Sigmoid colon (tissue), 7 donors: ENCODE measurements at places on chromosomes 12 and 14. TPM values are rescaled to one million over a fixed set of nuclear protein-coding genes. Genes with fewer than 3 reads are reported as not detected.

Gene PROX2
- not detected for total RNA-seq

Gene DENND5B
- total RNA-seq: 22.1 TPM

Gene TAS2R7
- not detected for total RNA-seq

Gene TSHR
- not detected for total RNA-seq

Gene KRT3
- not detected for total RNA-seq

Gene LRIG3
- total RNA-seq: 186 TPM

Gene SLC2A14
- total RNA-seq: not detected

Gene SSPN
- total RNA-seq: 52.4 TPM

Gene SOX5
- total RNA-seq: 16.3 TPM

DNA sequence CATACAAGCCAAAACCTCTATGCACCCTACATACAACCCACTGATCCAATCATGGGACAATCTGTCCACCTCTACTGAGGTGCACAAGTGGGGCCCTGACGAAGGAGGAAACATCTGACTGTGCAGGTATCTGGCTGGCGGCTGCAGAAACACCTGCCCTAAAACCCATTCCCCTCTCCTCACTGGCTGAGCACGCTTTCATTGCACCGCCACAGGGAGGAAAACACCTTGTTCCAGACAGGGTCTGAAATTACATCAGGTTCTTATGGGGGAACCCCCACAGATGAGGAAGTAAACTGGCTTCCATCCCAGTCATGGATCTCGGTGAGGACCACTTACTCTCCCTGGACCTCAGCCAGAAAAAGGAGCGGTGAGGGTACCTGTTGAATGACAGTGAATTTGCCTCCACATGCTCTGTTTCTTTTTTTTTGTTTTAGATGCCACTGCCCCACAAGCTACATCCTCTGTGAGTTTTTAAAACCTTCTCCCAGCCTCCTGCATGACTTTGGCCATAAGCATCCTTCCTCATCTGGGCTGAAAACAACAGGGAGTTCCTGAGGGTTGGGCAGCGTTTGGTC is 23.8 kb upstream of the DGLUCY start:
- H3K4me3 ChIP-seq: no peak overlapping the region

DNA sequence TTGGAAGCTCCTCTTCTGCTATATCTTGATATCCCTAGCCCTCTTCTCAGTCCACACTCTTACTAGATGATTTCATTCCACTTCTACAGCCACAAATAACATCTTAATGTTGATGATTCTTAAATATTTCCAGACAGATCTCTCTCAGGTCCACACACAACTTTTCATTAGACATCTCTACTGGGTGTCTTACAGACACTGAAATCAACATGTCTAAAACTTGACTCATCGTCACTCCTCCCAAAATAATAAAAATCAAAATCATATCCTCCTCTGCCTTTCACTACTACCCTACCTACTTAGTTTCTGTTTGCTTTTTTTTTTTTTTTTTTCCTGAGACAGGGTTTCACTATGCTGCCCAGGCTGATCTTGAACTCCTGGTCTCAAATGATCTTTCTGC is 11.9 kb downstream of the PRDM4 start:
- no peak overlapping the region for H3K4me3 ChIP-seq
- peaks cover 3% of the 10 kb centered on the region for H3K4me1 ChIP-seq
- peaks cover 46% of the 10 kb centered on the region for H3K36me3 ChIP-seq
- no peaks in the 10 kb centered on the region for H3K27me3 ChIP-seq
- no peak for DNase-seq
- no peak overlapping the region for H3K27ac ChIP-seq

- H3K27ac ChIP-seq: no peak overlapping the region
- no peaks in the 10 kb centered on the region for H3K27me3 ChIP-seq
- peaks cover 15% of the 10 kb centered on the region for H3K36me3 ChIP-seq
- no peak overlapping the region for H3K4me3 ChIP-seq
Measured at GRCh38 chr12:120739821-120740613, 14.4 kb downstream of the ACADS start.

- H3K4me1 ChIP-seq: no peaks in the 10 kb centered on the region
- no peaks in the 10 kb centered on the region for H3K36me3 ChIP-seq
- no peaks in the 10 kb centered on the region for H3K27me3 ChIP-seq
- no peak overlapping the region for H3K4me3 ChIP-seq
- DNase-seq: no peak
Measured at GRCh38 chr12:52130711-52131110, 51.2 kb downstream of the SMIM41 start.

GRCh38 chr12:26396402-26396801 is 201.0 kb downstream of the SSPN start:
- H3K27me3 ChIP-seq: no peaks in the 10 kb centered on the region
- H3K4me3 ChIP-seq: no peak overlapping the region
- DNase-seq: no peak
- no peaks in the 10 kb centered on the region for H3K4me1 ChIP-seq
- H3K27ac ChIP-seq: no peak overlapping the region

DNA sequence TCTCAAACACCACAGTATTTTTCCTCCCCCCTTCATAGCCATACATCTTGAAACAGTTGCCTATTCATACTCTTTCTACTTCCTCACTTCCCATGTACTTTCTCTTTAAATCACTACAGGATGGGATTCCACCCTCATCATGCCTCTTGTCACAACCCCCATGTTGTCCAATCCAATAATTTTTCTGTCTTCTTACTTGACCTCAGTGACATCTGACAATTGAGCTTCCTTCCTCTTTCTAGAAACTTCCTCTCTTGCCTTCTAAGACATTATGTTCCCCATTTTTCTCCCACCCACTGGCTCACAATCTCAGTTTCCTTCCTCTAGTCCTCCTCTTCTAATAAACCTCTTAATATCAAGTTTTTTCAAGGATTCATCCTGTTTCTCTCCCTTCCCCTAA is 5.3 kb downstream of the C2CD5 start:
- DNase-seq: no peak
- H3K36me3 ChIP-seq: no peaks in the 10 kb centered on the region
- peak overlapping the region; percentile 17 for H3K27ac ChIP-seq
- no peaks in the 10 kb centered on the region for H3K27me3 ChIP-seq
- H3K4me3 ChIP-seq: no peak overlapping the region
- peaks cover 43% of the 10 kb centered on the region for H3K4me1 ChIP-seq

GRCh38 chr12:32611986-32612385 is 67.1 kb upstream of the DNM1L start:
- no peaks in the 10 kb centered on the region for H3K4me1 ChIP-seq
- no peak overlapping the region for H3K4me3 ChIP-seq
- H3K27me3 ChIP-seq: no peaks in the 10 kb centered on the region
- H3K36me3 ChIP-seq: no peaks in the 10 kb centered on the region

DNA sequence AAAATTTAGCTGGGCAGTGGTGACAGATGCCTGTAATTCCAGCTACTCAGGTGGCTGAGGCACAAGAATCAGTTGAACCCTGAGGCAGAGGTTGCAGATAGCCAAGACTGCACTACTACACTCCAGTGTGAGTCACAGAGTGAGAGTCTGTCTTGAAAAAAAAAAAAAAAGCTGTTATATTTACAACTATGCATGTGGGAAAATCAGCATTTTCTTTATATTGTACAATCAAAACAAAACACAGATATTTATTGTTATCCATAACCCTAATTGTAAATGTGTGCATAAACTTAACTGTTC is 12.5 kb downstream of the C1R start:
- peaks cover 19% of the 10 kb centered on the region for H3K4me1 ChIP-seq
- H3K27me3 ChIP-seq: no peaks in the 10 kb centered on the region
- peak overlapping the region; percentile 85 for H3K27ac ChIP-seq
- DNase-seq: no peak

- no peaks in the 10 kb centered on the region for H3K36me3 ChIP-seq
- H3K4me3 ChIP-seq: no peak overlapping the region
- H3K27ac ChIP-seq: no peak overlapping the region
- H3K4me1 ChIP-seq: no peaks in the 10 kb centered on the region
- H3K27me3 ChIP-seq: no peaks in the 10 kb centered on the region
Measured at GRCh38 chr12:66061557-66062289, 68.8 kb downstream of the LLPH start.

DNA sequence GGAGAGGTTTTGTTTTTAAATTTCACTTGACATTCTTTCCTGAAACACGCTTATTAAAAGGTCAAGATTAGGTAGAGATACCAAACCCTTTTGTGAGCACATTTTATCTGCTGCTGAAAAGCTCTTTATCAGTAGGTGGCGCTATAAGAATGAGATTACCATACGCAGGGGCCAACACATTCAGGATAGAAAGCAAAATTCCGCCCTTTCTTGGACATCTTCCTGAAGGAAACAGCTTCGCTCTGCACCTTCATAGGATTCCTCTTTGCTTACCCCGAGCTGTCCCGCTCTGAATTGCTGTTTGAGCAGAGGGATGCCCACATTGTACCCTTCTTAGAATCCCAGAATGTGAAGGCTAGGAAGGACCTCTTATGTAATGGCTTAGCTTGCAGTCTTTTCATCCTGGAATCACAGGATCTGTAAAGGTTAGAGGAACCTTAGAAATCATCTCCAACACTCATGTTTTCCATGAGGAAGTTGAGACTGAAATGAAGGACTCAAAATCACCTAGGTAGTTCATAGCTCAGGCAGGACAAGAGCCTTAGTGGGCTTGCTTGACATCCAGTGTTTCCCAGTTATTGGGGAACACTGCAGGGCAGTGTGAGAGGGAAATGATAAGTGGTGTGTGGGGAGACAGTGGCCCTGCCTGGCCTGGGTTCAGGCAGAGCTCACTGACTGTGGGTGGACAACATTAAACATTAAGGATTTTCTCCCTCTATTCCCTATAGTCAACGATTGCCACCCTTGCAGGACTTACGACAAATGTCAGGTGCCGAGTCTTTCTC is 38.7 kb upstream of the CRY1 start:
- H3K36me3 ChIP-seq: no peaks in the 10 kb centered on the region
- H3K4me3 ChIP-seq: no peak overlapping the region
- H3K4me1 ChIP-seq: no peaks in the 10 kb centered on the region
- no peaks in the 10 kb centered on the region for H3K27me3 ChIP-seq
- DNase-seq: no peak
- H3K27ac ChIP-seq: no peak overlapping the region

- H3K27ac ChIP-seq: peak overlapping the region; percentile 67
- no peak overlapping the region for H3K4me3 ChIP-seq
- H3K27me3 ChIP-seq: no peaks in the 10 kb centered on the region
- DNase-seq: peak; percentile 62
- H3K4me1 ChIP-seq: peaks cover 31% of the 10 kb centered on the region
Measured at GRCh38 chr12:118498171-118498570, 121.8 kb downstream of the SUDS3 start.

- H3K36me3 ChIP-seq: peaks cover 18% of the 10 kb centered on the region
- DNase-seq: no peak
Measured at GRCh38 chr12:56223571-56224101, 506 bp upstream of the NABP2 start.

DNA sequence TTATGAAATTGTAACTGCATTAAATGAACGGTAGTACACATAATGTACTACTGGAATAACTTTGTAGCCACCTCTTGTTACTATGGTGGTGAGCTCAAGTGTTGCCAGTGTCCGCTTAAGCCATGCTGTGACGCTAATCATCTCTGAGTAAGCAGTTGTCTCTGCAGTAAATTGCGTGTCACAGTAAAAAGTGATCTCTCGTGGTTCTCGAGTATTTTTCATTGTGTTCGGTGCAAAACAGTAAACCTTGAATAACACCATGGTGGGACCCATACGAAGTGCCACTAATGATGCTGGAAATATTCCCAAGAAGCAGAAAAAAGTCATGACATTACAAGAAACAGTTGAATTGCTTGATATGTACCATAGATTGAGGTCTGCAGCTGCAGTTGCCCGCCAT is 524.8 kb downstream of the SOX5 start:
- no peak for DNase-seq
- H3K27ac ChIP-seq: no peak overlapping the region
- no peaks in the 10 kb centered on the region for H3K4me1 ChIP-seq
- H3K27me3 ChIP-seq: no peaks in the 10 kb centered on the region
- H3K4me3 ChIP-seq: no peak overlapping the region

- no peaks in the 10 kb centered on the region for H3K4me1 ChIP-seq
- DNase-seq: no peak
- no peaks in the 10 kb centered on the region for H3K36me3 ChIP-seq
- H3K27ac ChIP-seq: no peak overlapping the region
Measured at GRCh38 chr14:96662116-96662970, 134.8 kb upstream of the VRK1 start.

DNA sequence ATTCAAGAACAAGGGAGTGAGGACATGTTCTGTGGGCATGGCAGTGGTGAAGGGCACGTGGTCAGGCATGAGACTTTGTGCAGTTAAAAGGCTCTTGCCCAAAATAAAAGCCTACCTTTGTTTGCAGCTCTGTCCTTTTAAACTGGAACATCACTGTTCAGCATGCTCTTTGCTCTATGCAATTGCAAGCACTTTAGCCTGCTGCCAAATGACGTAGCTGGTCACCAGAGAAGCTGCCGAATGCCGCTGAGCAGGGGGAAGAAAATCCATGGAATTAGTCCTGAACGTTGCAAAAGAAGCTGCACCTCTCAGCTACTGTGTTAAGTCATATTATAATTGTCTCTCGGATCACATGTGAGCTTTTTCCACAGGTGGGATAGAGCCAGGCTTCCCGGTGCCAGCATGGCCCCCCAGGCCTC is 176.3 kb upstream of the DIO2 start:
- no peaks in the 10 kb centered on the region for H3K27me3 ChIP-seq
- DNase-seq: no peak
- H3K4me1 ChIP-seq: no peaks in the 10 kb centered on the region
- H3K36me3 ChIP-seq: no peaks in the 10 kb centered on the region
- H3K27ac ChIP-seq: no peak overlapping the region

DNA sequence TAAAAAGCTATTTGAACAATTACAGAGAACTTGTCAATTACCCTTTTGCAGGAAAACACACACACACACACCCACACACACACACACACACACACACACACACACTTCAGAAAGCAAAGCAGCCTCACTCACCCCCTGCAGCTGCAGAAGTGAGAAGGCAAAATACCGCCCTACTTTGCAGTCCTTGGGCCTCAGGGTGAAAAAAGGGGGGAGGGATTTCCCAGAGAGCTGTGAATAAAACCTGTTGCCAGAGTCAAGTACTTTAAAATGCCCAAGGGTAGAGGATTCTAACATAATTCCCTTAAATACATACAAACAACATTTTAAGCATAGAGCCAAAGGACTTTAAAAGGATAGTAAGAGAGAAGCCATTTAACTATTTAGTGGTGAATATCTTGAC is 285.9 kb downstream of the MDGA2 start:
- DNase-seq: no peak
- H3K36me3 ChIP-seq: no peaks in the 10 kb centered on the region
- no peak overlapping the region for H3K4me3 ChIP-seq

DNA sequence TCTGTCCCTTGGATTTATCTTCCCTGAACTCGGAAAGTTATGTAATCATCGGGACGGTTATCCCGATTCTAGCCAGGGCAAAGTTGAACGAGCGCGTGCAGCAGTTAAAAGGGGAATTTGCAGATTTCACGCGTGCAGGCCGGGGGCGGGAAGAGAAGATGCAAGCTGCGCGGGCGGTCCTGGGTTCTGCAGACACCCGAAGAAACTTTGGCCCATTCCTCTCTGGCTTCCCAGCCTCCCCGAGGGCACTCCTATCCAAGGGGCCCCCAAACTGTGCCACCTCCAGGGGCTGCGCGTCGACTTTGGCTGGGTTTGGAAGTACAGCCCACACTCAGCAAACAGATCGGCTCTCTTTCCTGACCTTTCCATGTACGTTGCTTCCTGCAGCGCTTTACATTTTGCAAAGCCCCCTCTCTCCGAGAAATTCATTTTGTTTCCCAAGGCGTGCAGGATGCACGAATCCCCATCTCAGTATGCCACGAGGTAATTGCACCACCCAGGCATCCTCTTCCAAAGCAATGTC is 941 bp upstream of the PPP1CC start:
- peak overlapping the region; percentile 86 for H3K4me3 ChIP-seq
- H3K4me1 ChIP-seq: no peaks in the 10 kb centered on the region
- DNase-seq: peak; percentile 79
- H3K36me3 ChIP-seq: no peaks in the 10 kb centered on the region
- H3K27me3 ChIP-seq: no peaks in the 10 kb centered on the region
